Left renal cortex interstitium (tissue), 4 donors: ENCODE measurements at places on chromosomes 5 and 9.

DNA sequence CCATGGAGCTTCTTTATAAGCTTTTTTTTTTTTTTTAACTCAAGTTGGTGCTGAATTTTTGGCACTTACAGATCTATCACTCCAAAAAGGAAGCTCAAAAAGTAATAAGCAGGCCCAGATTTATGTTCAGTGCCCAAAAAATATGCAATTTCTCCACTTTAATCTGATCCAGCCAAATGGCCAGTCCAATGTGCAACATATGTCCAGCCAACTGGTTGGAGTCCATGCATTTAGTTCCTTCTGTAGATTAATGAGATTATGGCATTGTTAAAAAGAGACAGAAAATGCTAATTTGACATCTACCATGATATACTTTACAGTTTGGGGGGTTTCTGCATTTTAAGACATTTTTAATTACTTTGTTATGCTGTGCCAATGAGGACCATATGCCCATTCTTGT lies 129.5 kb downstream of the SLC1A3 start:
- no peak for DNase-seq

DNA sequence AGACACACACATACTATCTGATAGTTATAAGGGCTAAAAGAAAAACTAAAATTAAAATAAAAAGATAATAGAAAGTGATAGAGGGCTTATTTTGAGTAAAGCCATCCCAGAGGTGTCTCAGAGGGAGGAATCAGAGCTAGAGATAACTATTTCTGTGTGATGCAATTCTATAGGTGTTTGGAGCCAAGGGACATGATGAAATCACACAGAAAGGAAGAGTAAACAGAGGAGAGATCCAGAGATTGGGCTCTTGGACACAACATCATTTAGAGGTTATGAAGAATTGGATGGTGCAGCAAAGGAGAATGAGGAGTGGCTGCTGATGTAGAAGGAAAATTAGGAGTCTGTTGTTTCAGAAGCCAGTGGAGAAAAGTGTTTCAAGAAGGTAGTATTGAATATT lies 393.5 kb downstream of the DIRAS2 start:
- DNase-seq, result no peak

- no peak for DNase-seq
These were observed 12.3 kb downstream of the IFNA21 start for GRCh38 chr9:21154018-21154608.

- no peak for DNase-seq
These were observed 39.0 kb upstream of the DMXL1 start for GRCh38 chr5:119031905-119032304.

GRCh38 chr5:180120237-180121101 lies 48.9 kb upstream of the RNF130 start:
- no peak for DNase-seq

- no peak for DNase-seq
These were observed 116.6 kb upstream of the GAS1 start for GRCh38 chr9:87063871-87064270.

GRCh38 chr5:181133610-181134231 lies 2.8 kb upstream of the OR2V1 start:
- DNase-seq, result no peak

DNA sequence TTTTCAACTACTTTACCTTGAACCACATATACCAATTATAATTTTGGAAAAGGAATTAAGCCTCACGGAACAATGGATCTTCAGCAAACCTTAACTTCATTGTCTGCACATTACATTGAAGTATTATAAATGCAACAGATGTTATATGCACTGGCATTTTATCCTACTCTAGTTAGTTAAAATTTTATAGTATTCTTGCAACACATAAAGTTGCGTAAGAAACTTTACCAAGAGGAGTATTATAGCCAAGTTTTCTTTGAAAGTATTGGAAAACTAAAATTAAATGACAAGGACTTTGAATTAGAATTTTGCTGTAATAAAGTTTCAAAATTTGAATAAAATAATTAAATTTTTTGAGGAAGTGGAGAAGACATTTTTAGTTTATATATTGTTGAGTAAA lies 63.4 kb upstream of the SREK1 start:
- no peak for DNase-seq

- no peak for DNase-seq
These were observed 983.7 kb upstream of the CDH6 start for GRCh38 chr5:30209755-30210154.
